SW480 (cell line): ENCODE measurements at places on chromosomes 2 and 18.

DNA sequence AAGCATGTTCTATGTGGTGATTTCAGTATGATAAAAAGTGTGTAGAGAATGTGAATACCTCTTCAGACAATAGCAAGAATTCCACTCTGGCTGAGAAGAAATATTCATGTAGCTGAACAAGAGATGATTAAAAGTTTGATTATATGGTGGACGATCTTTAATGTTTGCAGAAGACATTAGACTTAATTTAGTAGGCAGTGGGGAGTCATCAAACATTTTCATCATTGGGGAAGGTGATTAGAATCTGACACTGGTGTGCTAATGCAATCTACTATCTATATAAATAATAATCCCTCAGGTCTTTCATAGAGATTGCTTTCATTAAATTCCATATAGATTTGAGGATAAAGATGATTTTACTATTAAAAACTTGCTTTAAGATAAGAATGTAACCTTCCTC is 761.0 kb downstream of the SOCS6 start:
- DNase-seq: no peak

- DNase-seq: no peak
Observed at GRCh38 chr2:68188831-68189230, 31.1 kb downstream of the PNO1 start.

DNA sequence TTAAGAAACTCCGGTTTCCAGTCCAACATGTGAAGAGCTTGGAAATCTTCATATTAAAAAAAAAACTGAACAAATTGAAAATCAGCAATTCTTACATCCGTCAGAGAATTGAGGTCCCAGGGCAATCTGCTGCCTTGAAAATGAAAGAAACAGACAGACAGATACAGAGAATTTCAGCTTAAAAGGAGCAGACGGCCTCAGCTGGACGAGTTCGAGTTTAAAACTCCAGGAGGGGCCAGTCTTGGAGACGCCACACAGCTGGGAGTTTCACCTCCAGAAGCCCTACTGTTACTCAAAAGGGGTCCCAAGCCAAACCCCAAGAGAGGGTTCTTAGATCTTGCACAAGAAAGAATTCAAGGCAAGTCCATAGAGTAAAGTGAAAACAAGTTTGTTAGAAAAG is 226.5 kb upstream of the ARL4C start:
- DNase-seq: no peak

- no peak for DNase-seq
Observed at GRCh38 chr2:162126527-162126926, 25.5 kb downstream of the GCG start.

DNA sequence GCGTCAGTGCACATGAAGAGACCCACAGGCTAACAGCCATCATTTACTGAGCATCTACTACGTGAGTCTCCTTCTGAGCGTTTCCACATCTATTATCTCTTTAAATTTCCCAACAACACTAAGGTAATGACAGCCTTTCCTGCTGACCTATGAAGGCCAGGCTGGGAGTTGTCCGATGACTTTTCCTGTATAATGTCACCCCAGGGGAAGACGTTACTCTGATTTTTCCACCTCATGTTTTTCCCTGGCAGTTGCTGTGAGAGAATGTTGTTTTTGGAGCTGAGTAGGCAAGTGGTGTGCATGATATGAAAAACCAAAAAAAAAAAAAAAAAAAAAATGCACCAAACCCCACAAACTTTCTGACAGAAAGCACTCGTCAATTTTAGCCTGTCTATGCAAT is 207.6 kb downstream of the SLC8A1 start:
- no peak for DNase-seq
